ENCODE measurements at places on chromosomes 7 and 10.

- DNase-seq: no peak
Observed at GRCh38 chr7:132656341-132656740, 80.1 kb upstream of the PLXNA4 start.

GRCh38 chr10:125991392-125991791 is 95.0 kb downstream of the FANK1 start:
- no peak for DNase-seq

GRCh38 chr10:118753331-118754228 is 1.2 kb downstream of the CACUL1 start:
- DNase-seq: no peak

DNA sequence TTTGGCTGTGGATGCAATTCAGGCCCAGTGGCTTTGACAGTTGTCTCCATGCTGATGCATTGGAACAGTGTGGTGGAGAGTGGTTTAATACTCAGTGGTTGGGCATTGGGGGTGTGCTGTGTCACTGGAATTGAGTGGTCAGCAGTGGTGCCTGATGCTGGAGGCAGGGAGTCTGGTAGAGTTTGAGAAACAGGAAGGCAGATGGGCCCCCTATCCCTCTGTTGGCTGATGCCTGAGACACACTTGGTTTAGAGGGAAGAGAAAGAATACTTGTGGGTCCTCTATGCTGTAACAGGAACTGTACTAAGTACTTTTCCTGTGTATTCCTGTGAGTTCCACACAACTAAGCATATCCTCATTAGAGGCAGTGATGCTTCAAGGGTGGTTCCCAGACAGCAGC is 55.4 kb downstream of the EEPD1 start:
- no peak for DNase-seq

- no peak for DNase-seq
Observed at GRCh38 chr10:201328-201771, 66.1 kb downstream of the ZMYND11 start.

- DNase-seq: no peak
Observed at GRCh38 chr7:115533785-115534184, 496.8 kb downstream of the TFEC start.

DNA sequence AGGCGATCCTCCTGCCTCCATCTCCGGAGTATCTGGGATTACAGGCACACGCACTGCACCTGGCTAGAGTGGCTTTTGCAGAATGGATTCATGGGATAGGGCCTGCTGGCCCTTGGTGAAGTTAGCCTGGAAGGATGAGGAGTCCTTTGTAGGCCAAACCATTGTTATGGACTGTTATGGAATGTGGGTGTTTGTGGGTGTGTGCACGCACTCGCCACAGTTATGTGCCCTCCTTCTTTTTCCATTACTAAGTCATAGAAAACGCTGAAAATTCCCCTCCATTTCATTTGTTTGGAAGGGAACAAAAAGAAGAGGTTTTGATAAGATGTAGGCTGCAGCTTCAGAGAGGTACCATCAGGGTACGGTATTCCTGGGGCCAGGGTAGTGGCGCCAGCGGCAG is 15.0 kb downstream of the ZNF862 start:
- DNase-seq: no peak

GRCh38 chr7:108002726-108003598 is at the start of gene LAMB1:
Gene LAMB1, minus strand, starts transcription at chr7:108003161. Its CDS starts 276 bp downstream, at chr7:108002885.
- DNase-seq: no peak

DNA sequence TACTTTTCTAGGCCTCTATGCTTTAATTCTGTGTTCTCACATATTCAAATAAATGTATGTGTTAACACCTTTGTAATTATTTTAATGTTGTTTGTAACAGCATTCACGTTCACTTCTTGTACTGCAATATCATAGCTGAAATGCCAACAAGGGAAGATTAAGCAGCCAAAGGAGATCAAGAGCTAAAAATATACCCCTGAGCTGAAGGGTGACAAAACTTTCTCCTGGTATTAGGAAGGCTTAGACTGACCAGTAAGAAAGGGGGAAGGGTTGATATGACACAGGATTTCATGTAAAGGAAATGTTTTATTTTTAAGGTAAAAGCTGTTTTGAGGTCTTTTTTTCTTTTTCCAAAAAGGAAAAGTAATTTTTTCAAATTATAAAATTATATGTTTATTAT is 40.4 kb upstream of the VDAC2 start:
- no peak for DNase-seq
